ENCODE measurements at places on chromosomes 11 and 22.

GRCh38 chr11:134332189-134332631 lies 422 bp downstream of the GLB1L2 start:
- DNase-seq: no peak

DNA sequence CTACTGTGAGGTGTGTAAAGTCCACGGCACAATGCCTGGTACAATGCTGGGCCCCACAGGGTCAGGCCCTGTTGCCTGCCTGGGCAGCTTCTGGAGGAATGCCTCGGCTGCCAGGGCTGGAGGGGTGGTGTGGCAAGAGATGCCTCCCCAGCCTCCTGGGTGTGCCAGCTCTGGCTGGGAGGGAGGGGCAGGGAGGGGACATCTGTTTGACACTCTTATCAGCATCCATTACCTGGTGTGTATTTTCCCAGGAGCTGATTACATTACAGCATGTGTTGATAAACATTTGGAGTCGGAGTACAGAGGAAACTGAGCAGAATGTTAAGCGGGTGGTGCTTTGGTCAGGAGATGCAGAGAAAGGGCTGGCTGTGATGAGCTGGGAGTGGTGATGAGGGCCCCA lies 11.0 kb upstream of the NECTIN1 start:
- no peak for DNase-seq

DNA sequence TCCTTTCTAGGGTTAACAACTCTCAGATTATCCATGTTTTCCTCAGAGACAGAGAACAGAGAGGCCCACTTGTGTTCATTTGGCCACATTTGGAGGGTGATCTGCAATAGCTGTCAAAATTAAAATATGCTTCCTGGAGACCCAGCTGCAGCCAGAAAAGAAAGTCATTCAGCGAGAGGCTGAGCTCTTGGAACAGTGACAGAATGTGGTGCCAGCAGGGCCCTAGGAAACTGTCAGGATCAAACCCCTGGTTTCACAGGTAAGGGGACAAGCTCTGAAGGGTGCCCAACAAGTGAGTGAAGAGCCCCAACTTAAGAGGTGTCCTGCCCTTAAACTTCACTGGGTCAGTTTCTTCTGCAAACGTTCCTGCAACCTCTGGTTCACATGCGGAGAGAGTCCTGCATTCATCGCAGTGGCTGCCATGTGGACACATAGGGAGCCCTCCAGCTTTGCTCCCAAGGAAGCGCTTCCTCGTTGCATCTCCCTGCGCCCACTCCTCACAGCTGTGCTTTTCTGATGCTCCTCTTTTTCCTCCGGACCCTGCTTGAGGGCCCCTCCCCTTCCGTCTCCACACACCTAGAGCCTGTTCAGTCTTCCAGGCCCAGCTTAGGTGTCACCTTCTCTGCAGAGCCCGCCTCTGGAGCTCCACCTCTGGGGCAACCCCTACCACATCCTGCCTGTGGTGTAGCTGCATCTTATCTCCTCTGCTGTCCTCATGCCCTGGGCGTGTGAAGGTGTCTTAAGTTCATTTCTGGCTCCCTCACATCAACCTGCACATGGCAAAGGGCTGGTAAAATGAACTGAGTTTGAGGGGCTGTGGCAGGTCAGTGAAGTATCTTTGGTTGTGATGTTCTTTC lies 3.9 kb downstream of the UCP3 start:
- no peak for DNase-seq

- DNase-seq: peak; percentile 34
Observed at GRCh38 chr22:17847360-17848078, 73.2 kb upstream of the BID start.

DNA sequence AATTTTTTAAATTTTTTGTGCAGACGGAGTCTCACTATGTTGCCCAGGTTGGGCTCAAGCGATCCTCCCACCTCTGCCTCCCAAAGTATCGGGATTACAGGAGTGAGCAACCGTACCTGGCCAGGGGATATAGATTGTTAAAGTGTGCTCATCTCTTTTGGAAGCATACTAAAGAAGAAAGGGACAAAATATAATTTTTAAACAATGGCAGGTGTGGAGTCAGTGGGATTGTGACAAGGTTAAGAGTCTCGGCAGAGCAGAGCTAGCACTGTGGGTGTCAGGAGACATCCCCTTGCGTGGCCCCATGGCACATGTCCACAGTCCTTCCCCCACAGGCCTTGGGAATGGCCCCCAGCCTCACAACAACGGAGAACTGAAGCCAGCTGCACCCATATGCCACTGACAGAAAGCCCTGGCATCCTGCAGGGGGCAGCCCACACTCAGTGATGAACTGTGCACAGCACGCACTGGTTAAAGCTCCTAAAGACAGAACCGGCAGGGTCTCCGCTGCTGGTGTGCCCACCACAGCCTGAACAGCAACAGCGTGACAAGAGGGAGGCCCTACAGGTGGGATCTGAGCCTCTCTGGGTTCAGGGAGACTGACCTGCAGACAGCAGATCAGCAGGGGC lies 29.9 kb downstream of the SERPIND1 start:
- DNase-seq: peak; percentile 11

- DNase-seq: no peak
Observed at GRCh38 chr11:119547511-119547910, 124.5 kb upstream of the THY1 start.

DNA sequence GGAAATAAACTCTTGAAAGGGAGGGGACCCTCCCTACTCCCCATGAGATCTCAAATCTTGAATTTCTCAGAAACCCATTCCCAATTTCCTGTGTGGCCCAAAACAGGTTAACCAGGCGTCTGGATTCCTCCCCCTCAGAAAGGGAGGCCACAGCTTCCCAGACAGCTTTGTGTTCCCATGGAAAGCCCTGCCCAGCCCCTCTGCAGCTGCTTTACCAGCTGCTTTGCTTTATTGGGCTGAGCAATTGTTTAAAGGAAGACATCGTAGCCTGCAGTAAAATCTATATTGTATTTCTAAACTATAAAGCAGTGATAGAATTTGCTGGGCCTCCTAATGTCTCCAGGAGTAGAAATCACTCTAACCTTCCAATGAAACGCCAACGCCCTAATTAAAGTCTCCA lies 97.4 kb downstream of the CHST1 start:
- DNase-seq: no peak

DNA sequence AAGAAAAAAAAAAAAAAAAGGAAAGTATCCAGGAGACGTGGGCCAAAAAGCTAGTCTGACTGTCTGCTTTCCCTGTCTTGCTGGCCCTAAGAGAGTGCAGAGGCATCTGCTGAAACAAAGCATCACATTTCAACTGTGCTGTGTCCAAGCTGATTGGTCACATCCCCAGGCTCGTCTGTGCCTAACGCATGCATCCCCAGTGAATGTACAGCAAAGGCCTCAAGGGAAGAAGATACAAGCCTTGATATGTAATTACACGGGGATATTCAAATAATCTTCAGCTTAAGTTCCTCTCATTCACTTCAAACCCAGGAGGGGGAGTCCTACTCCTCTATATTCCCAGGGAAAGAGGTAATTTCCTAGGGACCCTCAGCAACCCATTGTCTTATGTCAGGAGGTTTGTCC lies 5.4 kb upstream of the SORL1 start:
- DNase-seq: peak; percentile 34

DNA sequence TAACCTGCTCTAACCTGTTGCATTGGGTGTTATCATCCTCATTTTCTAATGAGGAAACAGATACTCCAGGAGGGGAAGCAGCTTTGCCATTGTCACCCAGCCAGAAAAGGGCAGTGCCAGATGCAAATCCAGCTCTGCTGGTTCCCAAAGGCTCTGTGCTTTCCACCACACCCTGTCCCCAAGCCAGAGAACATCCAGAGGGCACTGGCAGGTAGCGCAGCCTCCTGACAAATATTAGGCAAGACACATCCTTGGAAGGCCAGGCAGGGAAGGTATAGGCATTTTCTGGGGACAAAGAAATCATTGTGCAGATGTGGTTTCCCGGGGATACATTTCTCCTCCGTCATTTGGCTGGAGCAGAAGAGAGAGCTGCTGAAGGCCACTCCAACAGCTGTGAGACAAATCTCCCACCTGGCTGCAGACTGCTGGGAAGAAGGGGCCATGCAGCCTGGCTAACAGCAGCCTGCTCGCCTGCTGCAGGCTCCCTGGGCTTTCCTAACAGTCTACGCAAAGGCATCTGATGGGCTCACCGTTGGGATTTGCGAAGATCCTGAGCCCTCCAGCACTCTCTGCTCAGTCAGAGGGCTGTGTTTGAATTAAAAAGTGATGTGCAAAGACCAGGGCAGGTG lies 93.9 kb upstream of the PITPNB start:
- DNase-seq: no peak

- no peak for DNase-seq
Observed at GRCh38 chr11:34029176-34029575, 22.4 kb upstream of the CAPRIN1 start.

GRCh38 chr11:58394195-58394594 lies 12.5 kb downstream of the OR5B3 start:
- peak; percentile 85 for DNase-seq

DNA sequence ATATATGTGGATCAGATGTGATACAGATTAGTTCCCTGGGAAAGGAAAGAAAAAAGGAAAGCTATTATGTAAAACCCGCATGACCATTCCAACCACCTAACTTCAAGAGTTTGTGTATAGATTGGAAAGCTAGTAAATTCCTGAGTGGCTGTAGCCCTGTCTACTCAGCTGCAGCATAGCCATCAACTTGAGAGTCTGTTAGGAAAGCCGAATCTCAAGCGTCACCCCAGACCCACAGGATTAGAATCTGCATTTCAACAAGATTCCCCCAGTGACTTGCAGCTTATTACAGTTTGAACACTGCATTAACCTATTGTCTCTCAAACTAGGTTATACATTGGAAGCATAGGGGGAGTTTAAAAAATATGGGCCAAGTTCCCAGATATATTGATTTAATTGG lies 921.7 kb downstream of the LRRC4C start:
- DNase-seq: no peak

DNA sequence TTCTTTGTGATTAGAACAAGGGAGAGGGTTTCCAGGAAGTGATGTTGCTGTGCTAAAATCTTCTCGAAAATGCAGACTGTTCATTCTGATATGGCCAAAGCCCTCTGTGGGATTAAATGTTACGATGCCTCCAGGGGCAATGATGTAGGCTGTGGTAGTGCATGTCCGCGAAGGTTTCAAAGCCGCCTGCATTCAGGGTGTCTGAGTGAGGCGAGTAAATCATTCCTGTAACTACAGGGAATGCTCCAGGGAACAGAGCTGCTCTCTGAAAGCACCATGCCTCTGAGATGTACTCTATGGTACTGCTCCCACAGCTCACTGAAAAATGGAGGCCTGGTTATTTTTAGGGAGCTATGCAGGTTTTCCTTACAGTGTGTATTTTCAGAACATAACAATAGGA lies 21.2 kb downstream of the PDGFD start:
- no peak for DNase-seq

DNA sequence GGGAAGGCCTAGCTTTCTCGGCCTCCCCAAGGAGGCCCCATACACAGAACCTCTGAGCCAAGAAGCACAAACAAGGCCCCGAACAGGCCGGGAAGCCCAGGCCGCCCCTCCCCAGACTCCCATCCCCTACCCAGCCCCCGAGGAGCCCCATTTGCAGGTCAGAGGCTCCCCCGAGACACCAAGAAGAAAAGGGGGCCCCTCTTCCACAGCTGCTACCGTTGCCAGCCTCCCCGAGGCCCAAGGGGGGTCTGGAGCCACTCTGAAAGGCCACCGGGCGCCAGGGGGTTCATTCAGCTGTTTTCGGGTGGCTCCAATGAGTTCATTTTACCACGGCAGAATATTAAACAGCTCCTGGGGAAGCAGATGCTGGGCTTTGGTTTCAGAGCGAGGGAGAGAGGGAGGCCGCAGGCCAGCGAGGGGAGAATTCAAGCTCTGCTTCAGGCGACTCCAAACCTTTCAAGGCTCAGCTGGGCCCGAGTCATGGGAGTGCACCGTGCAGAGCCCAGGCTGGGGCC lies 28.5 kb downstream of the MN1 start:
- DNase-seq: no peak

- no peak for DNase-seq
Observed at GRCh38 chr11:64490562-64491216, 100.3 kb upstream of the SLC22A12 start.

- DNase-seq: no peak
Observed at GRCh38 chr11:87338046-87338639, 300.4 kb downstream of the TMEM135 start.

DNA sequence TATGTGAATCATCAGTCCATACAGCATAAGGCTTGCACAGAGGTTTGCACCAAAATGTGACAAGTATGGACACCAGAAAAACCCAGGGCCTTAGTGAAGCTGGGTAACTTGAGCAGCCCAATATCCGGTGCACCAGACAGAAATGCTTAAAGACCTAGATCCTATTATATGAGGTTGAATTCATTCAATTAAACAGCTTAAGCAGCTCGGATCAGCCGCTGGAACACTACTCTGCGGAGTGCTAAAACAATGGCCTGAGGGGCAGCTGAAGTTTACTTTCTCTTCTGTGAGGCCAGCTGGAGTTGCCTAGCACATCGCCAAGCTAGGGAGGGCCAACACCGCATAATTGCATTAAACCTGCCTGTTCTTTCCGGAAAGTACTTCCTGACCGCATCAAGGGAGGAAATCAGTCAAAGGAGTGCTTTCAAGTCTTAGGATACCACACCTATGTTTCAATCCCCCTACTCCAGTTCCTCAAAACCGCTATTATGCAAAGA lies 17.0 kb upstream of the FAM181B start:
- no peak for DNase-seq

DNA sequence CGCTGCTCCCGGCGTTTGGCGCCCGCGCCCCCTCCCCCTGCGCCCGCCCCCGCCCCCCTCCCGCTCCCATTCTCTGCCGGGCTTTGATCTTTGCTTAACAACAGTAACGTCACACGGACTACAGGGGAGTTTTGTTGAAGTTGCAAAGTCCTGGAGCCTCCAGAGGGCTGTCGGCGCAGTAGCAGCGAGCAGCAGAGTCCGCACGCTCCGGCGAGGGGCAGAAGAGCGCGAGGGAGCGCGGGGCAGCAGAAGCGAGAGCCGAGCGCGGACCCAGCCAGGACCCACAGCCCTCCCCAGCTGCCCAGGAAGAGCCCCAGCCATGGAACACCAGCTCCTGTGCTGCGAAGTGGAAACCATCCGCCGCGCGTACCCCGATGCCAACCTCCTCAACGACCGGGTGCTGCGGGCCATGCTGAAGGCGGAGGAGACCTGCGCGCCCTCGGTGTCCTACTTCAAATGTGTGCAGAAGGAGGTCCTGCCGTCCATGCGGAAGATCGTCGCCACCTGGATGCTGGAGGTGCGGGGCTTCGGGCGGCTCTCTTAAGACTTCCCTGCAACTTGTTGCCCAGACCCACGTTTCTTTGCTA lies at the start of gene CCND1:
CCND1 (plus strand) TSS at position 162 of the 587 bp plus-strand sequence; CDS start at position 320, 158 bp downstream.
- peak; percentile 94 for DNase-seq

GRCh38 chr11:29612423-29612822 lies 404.4 kb downstream of the KCNA4 start:
- no peak for DNase-seq

GRCh38 chr22:38046070-38046748 lies 11.0 kb upstream of the PICK1 start:
- no peak for DNase-seq

DNA sequence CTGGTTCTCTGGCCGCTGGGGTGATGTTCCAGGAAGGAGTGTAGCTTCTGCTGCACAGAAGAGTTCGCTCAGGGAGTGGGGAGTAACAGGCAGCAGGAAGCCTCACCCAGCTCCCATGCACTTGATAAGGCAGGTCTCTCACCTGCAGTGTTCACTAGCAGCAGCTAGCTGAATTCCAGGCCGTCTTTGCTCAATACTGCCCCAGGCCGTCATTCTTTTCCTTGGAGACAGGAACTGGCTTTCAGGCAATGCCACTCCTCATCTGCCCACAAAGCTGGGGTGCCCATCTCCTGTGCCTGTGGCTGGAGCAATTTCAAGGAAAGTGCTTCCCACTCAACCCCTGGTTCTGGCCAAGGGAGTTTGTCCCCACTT lies 66.1 kb downstream of the ARHGAP42 start:
- DNase-seq: no peak
